ENCODE measurements at places on chromosomes 2 and 18.

GRCh38 chr18:49109565-49110251, 158.9 kb upstream of the SMAD7 start:
- no peak for DNase-seq

DNA sequence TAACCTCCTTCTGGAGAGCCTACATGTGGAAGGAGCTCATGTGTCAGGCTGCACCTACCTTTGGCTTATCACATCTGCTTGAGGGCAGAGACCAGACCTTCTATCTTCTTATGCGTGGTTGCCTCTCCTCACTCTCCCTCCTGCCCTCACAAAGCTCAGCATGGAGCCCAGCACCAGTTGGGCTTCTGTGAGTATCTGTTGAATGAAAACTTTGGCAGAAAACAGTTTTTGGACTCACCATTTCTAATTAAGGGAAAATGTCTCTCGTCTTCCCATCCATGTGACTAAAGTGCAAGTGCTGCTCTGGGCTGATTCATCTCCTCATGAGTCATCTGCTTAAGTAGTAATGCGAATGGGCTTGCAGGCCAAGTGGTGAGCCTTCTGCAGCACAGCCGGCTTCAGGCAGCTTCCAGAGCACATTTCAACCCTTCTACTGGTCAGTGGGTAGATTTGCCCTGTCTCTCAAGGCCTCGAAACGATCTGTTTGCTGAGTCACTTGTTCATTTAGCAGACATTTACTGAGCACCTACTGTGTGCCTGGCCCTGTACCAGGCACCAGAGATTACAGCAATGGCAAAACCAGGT, 102.6 kb downstream of the VSNL1 start:
- no peak for DNase-seq

- peak; percentile 22 for DNase-seq
Measured at GRCh38 chr18:32469691-32470459, 807 bp downstream of the GAREM1 start.

- peak; percentile 3 for DNase-seq
Measured at GRCh38 chr2:24304098-24304497, 56.2 kb downstream of the ITSN2 start.

- DNase-seq, result no peak
Measured at GRCh38 chr18:70221915-70222278, 16.4 kb upstream of the RTTN start.

- DNase-seq, result no peak
Measured at GRCh38 chr2:120995656-120996190, 260.1 kb downstream of the GLI2 start.

DNA sequence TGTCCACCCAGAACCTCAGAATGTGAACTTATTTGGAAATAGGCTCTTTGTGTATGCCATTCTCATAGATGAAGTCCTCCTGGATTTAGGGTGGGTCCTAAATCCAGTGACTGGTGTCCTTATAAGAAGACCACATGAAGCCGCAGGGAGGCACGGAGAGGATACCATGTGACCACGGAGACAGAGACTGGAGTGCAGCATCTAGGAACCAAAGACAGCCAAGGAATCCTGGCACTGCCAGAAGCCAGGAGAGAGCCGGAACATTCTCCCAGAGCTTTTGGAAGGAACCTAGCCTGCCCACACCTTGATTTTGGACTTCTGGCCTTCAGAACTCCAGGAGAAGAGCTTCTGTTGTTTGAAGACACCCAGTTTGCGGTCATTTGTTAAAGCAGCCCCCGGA, 49.7 kb downstream of the ARL4C start:
- no peak for DNase-seq

GRCh38 chr18:24514439-24514838, 54.0 kb downstream of the HRH4 start:
- no peak for DNase-seq

DNA sequence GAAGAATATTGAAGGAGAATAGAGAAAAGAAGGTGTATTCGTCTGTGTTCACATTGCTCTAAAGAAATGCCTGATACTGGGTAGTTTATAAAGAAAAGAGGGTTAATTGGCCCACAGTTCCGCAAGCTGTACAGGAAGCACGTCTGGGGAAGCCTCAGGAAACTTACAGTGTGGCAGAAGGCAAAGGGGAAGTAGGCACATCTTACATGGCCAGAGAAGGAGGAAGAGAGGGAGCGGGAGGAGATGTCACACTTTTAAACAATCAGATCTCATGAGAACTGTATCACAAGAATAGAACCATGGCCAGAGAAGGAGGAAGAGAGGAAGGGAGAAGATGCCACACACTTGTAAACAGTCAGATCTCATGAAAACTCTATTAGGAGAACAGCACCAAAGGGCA, 159.6 kb upstream of the TPO start:
- DNase-seq, result no peak

DNA sequence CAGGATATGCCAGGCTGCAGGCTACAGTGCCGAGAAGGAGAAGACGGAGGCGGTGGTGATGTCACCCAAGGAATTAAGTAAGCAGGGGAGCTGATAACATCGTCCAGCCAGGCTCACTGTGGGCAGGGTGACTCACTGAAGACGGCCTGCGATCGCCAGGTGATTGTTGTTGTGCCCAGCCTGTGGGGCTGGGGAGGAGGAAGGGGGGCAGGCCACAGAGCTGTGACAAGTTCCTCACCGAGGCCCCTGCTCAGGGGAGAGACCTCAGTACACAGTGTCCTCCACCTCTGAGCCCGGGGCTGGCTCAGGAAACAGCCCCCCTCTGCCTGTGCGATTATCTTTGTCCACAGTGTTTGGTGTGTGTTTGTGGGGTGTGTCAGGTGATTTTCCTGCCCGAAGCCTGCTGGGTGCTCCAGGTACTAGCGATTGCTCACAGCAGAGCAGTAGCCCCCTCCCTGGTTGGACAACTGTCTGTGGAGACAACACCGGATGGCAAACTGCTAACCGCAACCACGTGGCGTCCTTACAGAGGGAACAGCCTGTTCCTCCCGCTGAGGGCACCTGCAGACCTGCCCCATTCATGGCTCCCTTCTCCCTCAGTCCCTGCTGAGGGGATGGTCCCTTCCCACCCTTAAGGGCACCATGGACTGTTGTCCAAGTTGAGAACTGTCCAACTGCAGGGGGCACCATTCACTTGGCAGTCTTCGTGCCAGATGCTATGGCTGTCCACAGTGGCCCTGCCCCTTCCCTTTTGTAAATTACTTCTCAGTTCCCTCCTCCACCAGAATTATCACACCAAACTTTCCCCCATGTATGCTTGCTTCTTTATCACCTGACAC, 95.1 kb downstream of the ZFP36L2 start:
- no peak for DNase-seq

- DNase-seq, result no peak
Measured at GRCh38 chr2:52386433-52387030, 1354.6 kb upstream of the NRXN1 start.

DNA sequence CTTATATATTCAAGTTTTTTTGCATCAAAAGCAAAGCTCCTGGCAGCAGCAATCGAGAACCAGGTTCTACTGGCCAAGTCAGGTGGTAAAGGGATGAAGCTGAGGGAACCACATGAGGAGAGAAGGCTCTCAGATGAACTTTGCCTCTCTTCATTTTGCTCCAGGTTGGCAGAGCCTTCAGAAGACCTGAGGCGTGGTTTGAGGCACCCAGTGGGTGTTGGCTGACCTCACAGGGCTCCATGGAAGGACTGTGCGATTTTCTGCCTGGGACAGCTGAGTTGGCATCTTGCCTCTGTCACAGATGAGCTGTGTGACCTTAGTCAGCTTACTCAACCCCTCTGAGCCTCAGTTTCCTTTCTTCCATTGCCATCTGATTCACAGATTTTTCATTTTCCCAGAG, 89.0 kb downstream of the INSIG2 start:
- no peak for DNase-seq

Measured in left renal pelvis (tissue), 4 donors.